ENCODE measurements at places on chromosomes 16 and 17.

GRCh38 chr17:50238601-50239280, 35.5 kb upstream of the TMEM92 start:
- no peak for DNase-seq

GRCh38 chr17:75808905-75809621, 24.5 kb downstream of the UNK start:
- no peak for DNase-seq

DNA sequence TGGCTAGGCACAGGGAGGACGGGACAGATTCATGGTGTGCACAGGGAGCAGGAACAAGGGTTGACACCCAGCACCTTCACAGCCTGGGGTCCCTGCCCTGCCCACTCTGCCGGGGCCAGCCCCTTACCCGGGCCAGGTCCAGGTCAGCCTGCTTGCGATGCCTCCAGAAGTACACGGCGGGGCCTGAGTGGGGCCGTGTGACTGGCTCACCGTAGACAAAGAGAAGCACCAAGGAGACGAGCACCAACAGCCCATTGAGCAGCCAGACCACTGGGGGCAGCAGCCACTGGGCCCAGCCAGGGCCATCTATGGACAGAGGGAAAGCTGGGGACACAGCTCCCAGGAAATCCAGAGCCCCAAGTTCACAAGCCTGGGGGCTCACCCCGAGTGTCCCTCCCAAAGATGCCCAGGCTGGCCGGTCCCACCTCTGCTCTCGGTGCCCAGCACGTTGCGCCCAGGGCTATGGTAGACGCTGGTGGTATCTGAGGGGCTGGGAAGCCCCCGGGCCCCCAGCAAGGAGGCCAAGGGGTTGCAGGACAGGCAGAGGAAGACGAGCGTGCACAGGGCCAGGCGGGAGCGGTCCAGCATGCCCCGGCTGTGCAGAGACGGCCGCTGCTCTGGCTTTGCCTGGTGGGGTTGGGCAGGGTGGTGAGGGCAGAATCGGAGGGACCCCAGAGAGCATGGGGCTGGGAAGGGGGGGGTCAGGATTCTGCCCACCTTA, 19.8 kb downstream of the SREBF1 start:
- no peak for DNase-seq

DNA sequence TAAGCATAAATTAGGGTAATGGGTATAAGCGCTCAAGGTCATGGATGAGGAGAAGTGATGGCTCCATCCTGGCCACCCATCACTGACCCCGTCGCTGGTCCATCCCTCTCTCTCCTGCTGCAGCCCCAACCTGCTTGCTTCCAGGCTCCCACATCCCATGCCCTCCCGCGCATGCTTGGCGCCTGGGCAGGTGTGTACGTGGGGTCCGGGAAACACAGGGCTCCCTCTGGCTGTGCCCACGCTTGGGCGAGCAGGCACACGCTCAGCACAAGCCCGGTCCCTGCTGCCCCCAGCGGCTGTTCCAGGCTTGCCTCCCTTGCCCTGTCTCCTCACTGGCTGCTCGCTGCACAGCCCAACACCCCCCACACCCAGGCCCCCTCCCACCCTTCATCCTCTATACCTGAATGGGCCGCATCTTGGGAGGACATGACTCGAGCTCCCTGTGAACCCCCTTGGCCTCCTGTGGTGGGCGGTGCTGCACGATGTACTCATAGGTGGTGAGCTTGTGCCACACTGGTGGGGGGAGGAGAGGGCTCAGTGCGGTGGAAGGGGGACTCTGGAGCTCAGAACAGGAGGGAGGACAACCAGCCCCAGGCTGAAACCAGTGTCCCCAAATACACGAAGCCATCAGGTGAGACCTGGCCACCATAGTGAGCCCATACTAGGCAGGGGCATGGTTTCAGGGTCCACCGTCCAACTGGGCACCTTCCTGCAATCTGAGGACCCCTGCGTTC, 4.7 kb upstream of the TPPP3 start:
- no peak for DNase-seq

- no peak for DNase-seq
Measured at GRCh38 chr17:82334622-82335394, 1.2 kb upstream of the SECTM1 start.

GRCh38 chr17:65604070-65604469, 42.6 kb upstream of the AXIN2 start:
- no peak for DNase-seq

DNA sequence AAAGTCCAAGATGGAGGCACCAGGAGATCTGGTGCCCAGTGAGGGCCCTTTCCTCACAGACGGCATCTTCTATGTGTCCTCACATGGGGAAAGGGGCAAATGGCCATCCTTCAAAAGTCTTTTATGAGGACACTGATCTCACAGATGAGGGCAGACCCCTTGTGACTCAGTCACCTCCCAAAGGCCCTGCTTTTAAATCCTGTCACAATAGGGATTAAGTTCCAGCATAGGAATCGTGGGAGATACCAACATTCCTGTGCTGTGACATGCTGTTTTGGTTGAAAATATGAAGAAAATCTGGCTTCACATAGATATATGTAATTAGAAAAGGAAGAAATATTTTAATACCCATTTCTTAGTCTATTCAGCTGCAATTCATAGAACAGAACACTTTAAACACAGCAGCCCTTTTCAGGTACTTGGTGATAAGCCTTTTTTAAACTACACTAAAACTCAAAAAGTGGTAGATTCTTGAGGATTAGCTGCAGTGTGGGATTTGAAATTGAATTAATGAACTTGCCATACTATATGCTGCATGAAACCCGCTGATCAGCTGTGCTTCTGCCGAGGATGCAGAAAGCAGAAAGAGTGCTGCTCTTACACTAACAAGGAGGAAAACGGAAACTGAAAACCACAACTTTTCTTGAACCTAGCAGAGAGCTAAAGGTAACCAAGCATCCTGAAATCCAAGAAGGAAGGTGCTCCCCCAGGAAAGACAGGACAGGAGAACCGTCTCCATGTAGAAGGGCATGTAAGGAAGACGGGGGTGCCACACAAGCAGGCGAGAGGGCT, 32.7 kb downstream of the VPS53 start:
- no peak for DNase-seq

- DNase-seq, result no peak
Measured at GRCh38 chr16:64829678-64830077, 292.2 kb downstream of the CDH11 start.

- no peak for DNase-seq
Measured at GRCh38 chr17:42563143-42563509, 1.2 kb downstream of the COASY start.

- DNase-seq, result no peak
Measured at GRCh38 chr16:290015-290680, 7.2 kb downstream of the PDIA2 start.

Data from stimulated activated CD4-positive, alpha-beta T cell treated with anti-CD3 and anti-CD28 coated beads, TNF-alpha, amount 100 ng/mL, for 4 hours (primary cell).